ENCODE measurements at places on chromosomes 1 and 21.

- no peak for DNase-seq
Measured at GRCh38 chr21:34201001-34201400, 127.6 kb downstream of the MRPS6 start.

- DNase-seq: no peak
Measured at GRCh38 chr1:189816558-189816957, 661.1 kb downstream of the BRINP3 start.

DNA sequence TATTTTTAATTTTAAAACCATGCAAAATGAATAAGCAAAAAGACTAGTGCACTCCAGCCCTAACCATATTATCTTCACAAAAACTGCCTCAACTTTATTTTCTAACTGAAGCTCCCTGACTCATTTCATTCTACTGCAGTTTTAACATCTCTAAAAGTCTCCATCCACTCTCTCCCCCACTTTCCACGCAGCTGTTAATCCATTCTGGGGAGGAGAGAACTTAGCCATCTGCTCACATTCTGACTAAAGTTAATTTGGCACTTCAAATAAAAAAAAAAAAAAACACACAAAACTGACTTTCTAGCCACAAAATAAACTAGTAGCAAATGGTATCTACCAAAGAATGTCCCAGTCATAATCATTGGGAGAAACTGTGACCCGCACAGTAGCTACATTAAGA, 5.4 kb upstream of the MYBPHL start:
- DNase-seq: no peak

DNA sequence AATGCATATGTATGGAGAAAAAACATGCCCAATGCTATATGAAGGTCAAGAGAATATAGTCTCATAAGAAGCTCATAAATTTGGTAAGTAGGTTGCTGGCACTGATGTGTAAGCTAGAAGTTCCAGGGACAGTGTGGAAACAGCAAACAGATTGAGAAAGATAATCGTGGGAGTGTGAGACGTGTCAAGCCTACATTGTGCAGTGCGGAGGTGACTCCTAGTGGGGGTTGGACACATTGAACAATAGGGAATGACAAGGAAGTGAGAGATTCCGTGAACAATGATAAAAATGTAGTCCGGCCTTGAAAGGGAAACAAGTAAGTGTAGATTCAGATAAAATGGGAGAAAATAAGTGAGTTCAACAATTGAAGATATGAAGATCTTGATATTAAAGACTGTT, 788.4 kb upstream of the PRMT6 start:
- peak; percentile 26 for DNase-seq

- DNase-seq: no peak
Measured at GRCh38 chr1:121483961-121484424, 299.2 kb downstream of the SRGAP2C start.

DNA sequence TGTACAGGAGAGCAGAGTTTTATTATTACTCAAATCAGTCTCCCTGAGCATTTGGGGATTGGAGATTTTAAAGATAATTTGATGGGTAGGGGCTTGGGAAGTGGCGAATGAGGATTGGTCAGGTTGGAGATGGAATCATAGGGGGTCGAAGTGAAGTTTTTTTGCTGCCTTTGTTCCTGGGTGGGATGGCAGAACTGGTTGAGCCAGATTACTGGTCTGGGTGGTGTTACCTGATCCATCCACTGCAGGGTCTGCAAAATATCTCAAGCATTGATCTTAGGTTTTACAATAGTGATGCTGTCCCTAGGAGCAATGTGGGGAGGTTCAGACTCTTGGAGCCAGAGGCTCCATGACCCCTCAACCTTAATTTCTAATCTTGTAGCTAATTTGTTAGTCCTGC, 108.8 kb downstream of the BACH1 start:
- DNase-seq: no peak

DNA sequence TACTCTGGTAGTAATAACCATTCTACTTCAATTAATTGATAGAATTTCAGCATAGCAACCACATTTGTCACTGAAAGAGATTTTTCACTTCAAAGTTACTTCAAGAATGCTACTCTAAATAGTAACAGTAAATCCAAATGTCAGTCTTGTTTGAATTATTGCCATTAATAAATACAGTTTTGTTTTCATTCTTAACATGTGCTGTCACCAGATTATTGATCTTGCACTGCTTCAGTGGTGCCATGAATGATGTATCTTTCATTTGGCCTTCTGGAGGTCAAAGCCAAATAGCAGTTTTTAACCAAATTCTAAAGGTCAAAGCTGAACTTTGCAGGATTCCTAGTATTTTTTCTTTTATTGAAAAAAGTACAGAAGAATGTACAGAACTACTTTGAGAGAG, 199.5 kb downstream of the PATJ start:
- DNase-seq: no peak

GRCh38 chr1:58833166-58833565, 49.3 kb upstream of the JUN start:
- no peak for DNase-seq

GRCh38 chr1:189253601-189254350, 1223.9 kb downstream of the BRINP3 start:
- DNase-seq: no peak

- no peak for DNase-seq
Measured at GRCh38 chr1:119288751-119289150, 79.8 kb upstream of the HAO2 start.

- DNase-seq: no peak
Measured at GRCh38 chr1:27607239-27607804, 3.4 kb upstream of the AHDC1 start.

- DNase-seq: no peak
Measured at GRCh38 chr1:172427191-172427590, 6.7 kb downstream of the C1orf105 start.

DNA sequence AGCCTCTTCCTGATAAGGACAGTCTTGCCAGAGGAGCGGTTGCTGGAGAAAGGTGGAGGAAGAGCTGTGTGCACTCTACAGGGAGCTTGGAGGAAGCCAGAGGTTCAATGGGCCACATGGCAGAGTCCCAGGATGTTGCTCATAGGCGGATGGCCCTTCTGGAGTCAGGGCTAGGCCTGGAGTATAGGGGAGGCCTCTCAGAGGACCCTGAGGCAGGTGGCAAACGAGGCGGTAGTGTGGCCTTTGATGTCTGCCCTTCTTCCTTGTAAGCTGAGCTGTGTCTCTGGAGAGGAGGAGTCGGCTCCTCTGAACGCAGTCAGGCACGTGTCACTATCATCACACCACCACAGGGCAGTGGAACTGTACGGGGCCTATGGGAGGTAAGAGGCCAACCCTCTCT, 8.6 kb downstream of the PKP1 start:
- DNase-seq: no peak

DNA sequence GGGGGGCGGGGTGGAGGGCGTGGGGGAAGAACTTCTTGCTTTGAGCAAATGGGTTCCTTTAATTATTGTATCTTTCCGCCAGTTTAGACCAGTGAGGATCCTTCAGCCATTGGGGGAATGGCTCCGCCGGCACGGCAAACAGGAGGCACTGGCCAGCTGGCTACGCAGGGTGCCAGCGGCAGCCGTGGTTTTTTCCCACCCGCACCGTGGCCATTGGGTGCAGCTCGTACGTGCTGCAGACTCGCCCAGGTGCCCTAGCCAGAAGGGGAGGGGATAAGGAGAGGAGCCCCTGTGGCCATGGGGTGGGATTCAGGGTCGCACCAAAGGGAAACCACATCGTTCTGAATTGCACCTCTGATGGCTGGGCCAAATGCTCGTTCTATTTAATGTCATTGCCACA, 65.6 kb downstream of the RGSL1 start:
- no peak for DNase-seq

All from NCI-H1105 treated with DMSO at 0.1 percent for 48 hours (cell line).